ENCODE measurements at places on chromosomes 7 and 10. TPM values are rescaled to one million over a fixed set of nuclear protein-coding genes. Genes with fewer than 3 reads are reported as not detected.

DNAJC30 gene
- total RNA-seq = 6.7 TPM

SPDYE2 gene
- total RNA-seq = not detected

CYREN gene
- total RNA-seq = 22.7 TPM

GDF2 gene
- total RNA-seq = not detected

UCMA gene
- not detected for total RNA-seq

HECW1 gene
- 1.0 TPM for total RNA-seq

SYT15B gene
- total RNA-seq = 2.7 TPM

PRPS1L1 gene
- total RNA-seq = not detected

PGAM2 gene
- total RNA-seq = 4.1 TPM
